ENCODE measurements at places on chromosomes 16 and 17.

DNA sequence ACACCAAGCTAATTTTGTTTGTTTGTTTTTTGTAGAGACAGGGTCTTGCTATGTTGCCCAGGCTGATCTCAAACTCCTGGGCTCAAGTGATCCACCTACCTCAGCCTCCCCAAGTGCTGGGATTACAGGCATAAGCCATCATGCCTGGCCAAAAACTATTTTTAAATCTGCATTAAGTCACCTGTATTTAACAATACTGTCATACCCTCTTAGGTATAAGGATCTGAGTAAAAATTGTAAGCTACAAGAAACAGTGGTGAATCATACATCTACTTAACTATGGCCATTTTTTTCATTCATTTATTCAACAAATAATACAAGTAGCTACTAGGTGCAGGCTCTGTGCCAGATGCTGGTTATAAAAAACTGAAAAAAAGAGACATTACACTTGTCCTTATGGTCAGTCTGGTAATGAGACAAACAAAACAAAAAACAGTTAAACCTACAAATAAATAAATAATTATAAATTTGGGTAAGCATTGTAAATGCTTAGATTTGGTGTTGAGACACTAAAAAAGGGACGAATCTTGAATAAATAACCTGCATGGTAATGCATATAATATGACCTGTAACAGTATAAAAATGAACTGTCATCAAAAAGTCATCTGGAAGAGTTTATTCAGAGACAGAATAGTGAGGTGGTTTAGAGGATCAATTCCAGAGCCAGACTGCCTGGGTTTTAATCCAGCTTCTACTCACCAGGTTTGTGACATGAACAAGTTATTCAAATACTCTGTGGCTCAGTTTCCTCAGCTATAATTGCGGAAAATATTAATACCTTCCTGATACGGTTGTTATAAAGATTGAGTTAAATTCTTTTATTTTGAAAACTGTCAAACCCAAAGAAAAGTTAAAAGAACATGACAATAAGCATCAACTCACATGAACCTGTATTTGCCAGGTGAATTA is 26.8 kb downstream of the BRIP1 start:
- no peak for DNase-seq

DNA sequence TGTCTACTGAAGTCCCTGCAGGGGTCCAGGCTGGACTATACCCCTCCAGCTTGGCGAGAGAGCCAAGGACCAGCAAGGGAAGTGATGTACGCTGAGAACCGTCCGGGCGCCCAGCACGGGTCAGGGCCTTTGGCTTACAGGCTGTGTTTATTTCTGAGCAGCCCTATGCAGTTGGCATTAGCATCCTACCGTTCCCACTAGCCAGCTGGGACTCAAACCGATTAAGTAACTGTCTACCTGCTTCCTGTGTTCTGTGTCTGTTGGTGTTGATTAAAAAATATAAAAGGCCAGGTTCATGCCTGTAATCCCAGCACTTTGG is 73.8 kb downstream of the CMIP start:
- no peak for DNase-seq

DNA sequence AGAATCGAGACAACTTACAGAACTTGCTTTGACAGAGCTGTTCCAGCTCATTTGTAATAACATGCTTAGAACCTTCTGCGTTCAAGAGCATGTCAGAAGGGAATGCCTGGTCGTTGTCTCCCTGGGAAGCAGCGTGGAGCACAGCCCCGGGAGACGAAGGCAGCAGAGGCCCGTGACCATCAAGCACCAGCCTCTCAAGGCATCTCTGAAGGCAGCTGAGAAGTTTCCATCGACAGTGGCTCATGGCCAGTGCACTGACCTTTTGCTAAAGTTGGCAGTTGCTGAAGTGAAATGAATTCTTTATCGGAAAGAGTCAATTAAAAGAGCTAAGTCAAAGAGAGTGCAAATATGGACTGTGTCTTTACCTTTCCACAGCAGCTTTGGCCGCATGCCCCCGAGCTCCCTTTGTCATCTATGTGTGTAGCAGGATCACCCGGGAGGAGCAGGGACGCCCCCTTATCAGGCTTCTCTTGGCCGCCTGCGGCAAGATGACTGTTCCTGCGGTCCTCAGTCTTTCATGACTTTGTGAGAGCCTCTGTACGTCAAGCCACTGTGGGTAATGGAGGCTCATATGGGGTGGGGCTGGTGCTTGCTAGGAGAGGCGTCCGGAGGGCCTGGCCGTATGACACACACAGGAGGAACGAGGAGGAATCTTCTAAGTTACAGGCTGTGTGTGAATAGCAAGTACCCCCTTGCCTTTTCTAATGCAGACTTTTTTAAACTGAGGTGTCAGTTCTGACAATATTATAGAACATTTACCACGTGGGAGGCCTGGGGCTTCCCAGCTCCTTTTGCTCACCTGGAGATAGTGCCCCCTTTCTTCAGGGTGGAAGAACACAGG is 54.2 kb downstream of the LDHD start:
- DNase-seq = no peak

GRCh38 chr17:41013181-41013580 is 4.3 kb upstream of the KRTAP3-1 start:
- DNase-seq = no peak

DNA sequence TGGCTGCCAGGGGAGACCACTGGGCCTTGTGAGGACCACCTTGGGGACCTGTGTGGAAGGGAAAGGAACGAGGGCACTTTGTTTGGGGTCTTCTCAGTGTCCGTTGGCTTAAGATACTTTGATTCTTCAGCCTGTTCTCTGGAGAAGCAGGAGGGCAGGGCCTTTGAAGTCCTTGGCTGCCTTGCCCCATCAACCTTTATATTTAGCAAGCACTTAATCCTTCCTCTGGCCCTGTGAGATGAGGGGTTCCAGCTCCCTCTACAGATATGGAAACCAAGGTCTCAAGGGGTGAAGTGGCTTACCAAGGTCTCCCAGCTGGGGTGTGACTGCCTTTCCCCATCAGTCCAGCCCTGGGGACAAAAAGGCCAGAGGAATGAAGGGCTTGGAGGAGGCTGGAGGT is 28.5 kb downstream of the TTYH2 start:
- DNase-seq = no peak

DNA sequence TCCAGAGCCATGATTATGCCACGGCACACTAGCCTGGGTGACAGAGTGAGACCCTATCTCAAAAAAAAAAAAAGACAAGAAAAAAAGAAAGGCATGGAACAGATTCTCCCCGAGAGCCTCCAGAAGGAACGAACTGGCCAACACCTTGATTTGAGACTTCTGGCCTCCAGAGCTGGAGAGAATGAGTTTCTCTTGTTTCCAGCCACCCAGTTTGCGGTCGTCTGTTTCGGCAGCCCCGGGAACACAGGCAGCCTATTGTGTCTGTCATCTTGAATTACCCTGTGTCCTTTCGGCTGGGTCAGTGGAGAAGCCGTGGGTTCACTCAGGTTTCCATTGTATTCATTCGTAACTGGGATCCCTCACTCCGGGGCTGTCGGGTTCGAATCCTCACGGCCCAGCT is 83.9 kb downstream of the RPA1 start:
- DNase-seq = no peak

- DNase-seq = no peak
Measured at GRCh38 chr16:16788004-16788403, 409.1 kb downstream of the NPIPA7 start.

GRCh38 chr17:56432443-56432842 is 161.1 kb upstream of the NOG start:
- no peak for DNase-seq

DNA sequence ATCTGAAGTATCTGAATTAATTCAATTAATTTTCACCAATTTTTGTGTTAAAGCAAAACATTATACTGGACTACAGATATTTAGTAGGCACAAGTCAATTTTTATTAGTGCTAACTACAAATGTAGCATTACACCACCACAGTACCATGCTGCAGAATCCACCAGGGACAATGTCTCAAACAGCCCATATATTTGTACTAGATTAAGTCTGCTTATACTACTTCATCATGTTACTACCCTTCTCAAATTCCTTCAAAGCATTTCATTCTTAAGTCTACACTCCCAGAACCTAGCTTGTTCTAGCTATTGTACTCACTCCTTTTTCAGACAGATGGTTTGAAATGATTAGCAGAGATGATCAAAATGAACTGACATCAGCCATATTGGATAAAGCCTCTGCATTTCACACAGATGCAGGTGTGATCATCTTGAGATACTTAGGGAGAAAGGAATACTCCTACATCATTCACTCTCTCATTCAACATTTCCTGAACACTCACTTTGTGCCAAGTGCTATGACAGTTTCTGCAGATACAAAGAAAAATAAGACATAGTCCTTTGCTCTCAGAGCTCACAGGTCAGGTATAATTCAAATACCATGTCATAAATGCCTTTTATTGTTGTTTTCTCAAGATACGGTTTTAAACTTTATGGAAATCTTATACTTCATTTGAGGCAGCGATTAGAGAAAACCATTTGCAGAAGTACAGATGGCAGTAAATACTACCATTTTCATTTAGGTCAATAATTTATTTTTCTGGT is 47.7 kb downstream of the SMURF2 start:
- DNase-seq = no peak

DNA sequence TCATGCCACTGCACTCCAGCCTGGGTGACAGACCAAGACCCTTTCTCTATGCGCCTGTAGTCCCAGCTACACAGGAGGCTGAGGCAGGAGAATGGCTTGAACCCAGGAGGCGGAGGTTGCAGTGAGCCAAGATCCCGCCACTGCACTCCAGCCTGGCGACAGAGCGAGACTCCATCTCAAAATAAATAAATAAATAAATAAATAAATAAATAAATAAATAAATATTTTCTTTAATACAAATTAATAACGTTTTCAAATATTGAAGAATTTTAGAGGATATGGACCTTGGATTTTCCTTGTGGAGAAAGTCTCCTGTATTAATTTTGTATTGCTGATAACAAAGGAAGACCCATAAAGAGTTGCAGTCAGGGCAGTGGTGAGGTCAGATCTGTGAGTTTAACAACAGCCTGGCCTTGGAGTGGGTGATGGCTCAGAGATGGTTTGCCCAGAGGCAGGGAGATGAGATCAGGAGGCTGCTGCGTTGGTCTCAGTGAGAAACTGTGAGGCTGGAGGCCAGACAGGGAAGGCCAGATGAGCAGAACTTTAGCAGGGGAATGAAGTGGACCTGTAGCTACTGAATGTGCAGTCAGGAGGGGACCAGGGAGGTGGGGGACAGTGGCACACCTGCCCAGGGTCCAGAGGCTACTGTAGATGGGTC is 4.4 kb upstream of the ASGR1 start:
- no peak for DNase-seq

- no peak for DNase-seq
Measured at GRCh38 chr17:15963670-15964110, 18.8 kb downstream of the ADORA2B start.

GRCh38 chr17:9018726-9019125 is 2.6 kb upstream of the NTN1 start:
- DNase-seq = no peak

DNA sequence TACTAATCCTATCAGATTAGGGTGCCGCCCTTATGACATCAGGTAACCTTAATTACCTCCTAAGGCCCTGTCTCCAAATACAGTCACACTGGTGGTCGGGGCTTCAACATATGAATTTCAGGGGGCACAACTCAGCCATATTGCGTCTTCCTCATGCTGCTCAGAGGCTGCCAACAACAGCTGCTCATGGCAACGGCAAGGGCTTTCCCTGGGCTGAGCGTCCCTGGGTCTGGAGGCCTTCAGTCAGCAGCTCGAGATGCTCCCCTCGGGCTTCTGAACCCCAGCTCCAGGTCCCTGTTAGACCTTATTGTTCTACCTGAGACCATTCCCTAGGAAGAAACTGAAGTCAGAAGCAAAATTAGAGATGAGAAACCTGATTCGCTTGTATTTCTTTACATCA is 157.2 kb downstream of the TMEM132E start:
- no peak for DNase-seq

GRCh38 chr17:74768069-74768762 is 7.9 kb downstream of the NAT9 start:
- no peak for DNase-seq

DNA sequence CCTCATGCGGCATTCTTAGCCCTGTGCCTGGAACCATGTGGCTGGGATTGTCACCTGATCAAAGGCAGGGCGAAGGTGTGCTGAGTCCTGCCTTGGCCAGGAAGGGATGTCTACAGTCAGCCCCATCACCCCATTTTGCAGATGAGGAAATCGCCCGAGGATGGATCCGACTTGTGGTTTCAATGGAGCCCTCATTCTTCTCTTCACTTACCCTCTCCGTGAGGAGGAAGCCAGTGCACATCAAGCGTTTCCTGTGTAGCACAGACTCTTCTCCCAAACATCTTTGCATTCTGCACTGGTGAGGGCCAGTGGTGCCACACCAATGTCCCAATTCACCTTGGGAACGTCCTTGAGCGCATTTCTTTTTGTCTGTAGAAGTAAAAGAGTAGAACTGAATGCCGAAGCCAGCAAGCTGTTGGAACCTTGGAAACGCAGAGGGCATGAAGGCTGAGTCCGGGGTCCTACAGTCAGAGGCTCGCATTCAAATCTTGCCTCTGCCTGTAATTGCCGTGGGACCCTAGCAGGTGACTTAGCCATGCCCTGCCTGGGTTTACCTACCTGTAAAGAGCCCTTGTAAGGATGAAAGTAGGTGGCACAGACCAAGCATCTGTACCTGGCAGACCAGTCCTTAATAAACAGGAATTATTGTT is 85.4 kb downstream of the IRF8 start:
- no peak for DNase-seq

- no peak for DNase-seq
Measured at GRCh38 chr17:68054296-68054900, 18.9 kb downstream of the KPNA2 start.

GRCh38 chr17:81074875-81075274 is 39.9 kb downstream of the BAIAP2 start:
- DNase-seq = no peak

GRCh38 chr16:87068762-87069150 is 248.4 kb downstream of the C16orf95 start:
- DNase-seq = no peak

DNA sequence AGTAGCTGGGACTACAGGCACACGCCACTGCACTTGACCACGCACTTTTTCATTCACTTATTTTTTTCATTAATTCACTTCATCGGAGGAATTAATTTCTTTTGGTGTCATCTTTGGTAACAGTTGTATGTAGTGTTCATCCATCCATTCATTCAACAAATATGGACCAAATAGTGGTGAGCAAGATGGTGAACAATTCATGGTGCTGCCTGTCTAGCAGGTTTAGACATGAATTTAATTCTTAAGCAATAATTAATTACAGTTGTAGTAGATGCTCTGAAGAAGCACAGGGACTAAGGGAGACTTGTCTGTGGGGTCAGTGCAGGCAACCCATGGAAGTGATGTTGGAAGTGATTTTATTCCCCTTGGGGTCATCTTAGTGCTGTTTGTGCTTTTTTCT is 22.4 kb downstream of the GDE1 start:
- no peak for DNase-seq

DNA sequence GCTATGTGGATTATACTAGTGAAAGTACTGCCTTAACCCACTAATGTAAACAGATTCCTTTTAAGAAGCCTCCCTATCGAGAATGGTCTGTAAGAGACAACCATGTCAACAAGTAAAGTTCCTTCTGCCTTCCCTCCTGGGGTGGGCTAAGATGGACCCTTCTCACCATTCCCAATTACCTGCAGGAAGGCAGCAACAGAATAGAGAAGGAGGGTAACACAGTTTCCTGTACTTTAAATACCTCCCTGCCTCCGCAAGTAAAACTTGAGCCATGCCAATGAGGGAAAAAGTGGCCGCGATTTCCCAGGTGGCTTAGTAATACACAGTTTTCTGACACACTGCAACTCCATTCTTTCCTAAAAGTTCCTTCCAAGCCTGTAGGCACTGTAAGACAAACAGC is 45.2 kb downstream of the TOX3 start:
- no peak for DNase-seq

GRCh38 chr16:57306676-57307341 is 22.3 kb upstream of the PLLP start:
- no peak for DNase-seq

GRCh38 chr16:89765292-89765830 is 44.0 kb downstream of the ZNF276 start:
- no peak for DNase-seq
